ENCODE measurements at places on chromosomes 16 and 17. TPM values are rescaled to one million over a fixed set of nuclear protein-coding genes. Genes with fewer than 3 reads are reported as not detected.
A peak's percentile ranks its signal among the peaks of the same experiment; 100 is the strongest.

The PNMT gene
- 2.8 TPM for total RNA-seq

DNA sequence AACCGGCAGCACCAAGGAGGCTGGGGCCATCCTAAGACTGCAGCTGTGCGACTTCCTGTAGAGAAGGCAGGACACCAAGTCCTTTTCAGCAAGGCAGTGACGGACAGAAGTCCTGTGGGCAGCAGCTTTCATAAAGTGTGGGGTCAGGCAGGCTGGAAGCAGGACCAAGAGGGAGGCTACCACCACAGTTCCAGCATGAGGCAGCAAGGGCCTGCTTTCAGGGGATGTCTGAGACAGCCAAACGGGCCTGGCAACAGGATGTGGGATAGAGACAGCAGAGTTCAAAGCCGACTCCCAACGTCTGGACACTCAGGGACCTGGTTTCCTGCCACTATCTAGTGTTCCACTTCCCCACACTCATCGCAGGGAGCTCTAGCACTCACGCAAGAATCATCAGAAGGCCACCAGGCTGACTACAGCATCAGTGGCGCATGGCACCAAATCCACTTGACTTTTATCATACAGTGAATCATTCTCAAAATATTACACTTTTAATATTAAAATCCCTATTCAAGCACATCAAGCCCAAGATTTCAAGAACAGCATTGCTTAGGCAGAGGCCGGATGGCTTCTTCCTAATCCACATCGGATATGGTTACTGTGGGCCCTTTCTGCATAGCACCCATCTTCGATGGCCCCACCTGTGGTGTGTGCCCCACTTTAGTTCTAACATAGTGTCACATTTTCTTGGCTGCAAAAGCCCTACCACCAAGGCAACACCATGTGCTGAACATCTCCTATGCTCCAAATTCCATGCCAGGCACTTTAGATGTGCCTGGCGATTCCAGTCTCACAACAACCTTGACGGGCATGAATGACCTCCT, 5.2 kb downstream of the USP7 start:
- DNase-seq: peak; percentile 48

DNA sequence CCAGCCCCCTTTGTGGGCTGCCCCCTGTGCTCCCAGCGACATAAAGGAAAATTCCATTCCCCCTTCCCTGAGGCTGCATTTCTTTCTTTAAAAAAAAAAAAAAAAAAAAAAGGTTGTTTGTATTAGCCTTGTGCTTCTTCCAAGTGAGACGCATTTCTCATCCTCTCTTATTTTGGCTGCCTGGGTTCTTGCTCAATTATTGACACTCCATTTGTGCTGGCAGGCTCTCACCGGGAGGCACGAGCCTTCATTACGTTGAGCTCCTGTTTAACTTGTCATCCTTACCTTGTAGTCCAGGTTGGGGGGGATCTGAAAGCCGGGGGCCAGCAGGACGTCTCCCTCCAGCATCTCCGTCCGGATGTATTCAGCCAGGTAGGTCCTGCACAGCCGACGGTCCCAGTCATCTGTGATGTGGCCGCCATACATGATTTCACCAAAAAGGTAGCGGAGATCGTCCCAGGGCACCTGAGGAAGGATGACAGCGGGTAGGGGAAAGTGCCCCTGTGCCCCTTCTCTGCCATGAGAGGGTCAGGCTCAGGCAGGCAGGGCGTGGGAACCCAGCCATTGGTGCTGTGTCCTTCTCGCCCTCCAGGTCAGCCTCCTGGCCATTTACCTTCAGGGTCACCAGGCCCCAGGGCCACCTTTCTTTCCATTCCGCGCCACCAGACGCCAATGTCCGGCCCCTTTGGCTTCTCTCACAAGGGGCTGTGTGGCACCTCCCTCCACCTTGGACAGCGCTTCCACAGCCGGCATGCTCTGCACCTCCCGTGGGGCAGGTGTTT, 50.6 kb downstream of the PGS1 start:
- no peak for DNase-seq

DNA sequence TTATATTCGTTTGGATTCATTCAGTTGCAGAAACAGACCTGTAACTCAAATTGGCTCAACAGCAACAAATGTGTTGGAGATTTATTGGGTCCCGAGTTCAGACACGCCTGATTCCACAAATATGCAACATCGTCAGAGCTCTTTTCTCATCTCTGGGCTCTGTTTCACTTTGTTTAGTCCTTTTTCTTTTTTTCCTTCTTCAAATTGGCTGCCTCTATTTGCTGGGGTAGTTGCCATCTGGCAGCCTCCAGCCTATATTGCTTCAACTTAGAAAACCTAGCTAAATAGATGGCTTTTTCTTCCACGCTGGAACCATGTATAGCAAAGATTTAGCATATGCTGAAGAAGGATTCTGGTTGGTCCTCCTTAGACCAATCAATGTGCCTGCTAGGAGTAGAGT, 398.5 kb downstream of the RBFOX1 start:
- DNase-seq: no peak

DNA sequence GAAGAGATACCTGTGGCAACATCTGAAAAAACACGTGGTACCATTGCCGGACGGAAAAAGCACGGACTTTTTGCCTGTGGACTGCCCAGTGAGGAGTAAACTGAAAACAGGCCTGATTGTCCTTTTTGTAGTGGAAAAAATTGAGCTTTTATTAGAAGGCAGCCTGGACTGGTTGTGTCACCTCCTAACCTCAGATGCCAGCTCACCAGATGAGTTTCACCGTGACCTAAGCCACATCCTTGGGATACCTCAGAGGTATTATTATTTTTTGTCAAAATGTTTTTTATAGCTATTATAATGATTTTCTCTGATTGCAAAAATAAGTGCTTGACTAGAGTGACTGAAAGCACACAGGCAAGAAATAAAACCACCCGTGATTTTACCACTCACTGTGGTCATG, 34.9 kb downstream of the RNF213 start:
- no peak for DNase-seq

DNA sequence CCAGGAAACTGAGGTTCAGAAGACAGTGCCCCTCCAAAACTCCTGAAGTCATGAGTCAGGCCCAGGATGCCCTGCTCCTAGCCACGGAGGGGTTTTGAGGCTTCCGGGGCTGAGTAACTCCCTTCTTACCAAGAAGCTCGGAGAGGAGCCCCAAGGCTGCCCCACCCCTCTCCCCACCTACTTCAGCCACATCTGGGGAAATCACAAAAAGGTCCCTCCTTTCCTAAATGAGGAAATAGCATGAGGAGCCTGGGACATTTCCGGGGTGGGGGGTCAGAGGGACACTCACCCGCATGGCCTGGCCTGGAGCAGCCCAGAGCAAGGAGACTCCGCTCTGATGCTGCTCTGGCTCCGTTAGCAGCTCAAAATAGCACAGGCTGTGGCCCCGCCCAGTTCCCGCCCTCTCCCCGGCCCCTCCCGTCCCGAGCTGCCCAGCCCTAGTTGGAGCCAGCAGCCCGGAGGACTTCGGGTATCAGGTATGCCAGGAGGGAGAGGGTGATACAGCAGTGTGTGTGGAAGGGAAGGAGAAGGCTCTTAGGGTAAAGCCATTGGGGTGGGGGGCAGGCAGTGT, 40.1 kb downstream of the MYO18A start:
- DNase-seq: peak; percentile 53

DNA sequence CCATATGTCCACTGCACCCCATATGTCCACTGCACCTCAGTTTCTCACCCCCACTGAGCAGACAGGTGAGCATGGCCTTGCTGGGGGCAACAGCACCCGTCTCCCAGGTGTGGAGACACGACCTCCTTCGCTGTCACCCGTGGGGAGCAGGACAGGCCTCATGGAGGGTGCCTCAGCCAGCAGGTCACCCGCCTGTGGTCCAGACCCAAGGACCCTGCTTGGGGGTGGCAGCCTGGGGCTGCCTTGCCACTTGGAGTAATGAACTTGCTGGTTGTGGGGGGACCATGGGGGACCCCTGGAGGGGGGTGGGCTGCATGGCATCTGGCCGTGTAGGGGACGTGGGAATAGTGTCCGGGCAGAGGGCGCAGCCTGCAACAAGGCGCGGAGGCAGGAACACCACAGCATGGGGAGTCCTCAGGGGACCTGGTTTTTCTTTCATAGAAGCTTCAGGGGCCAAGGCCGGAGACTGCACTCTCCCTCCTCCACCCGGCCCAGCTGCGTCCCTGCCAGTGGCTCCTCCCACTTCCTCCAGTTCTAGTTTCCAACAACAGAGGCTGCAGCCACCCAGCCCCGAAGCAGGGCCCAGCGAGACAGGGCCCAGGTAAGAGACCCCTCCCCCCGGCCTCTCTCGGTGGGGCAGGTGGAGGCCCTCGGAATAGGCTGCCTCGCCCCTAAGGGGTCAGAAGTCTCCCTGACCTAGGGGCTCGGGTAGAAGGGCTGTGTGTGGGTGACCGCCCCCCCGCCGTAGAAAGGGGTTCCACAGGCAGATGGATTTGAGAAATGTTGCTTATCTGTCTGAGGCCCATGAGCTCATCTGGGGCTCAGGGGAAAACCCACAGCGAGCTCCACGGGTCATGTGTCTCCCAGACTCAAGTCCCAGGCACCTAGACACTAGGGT, at the start of gene NHLRC4:
TSS of gene NHLRC4 (plus strand) at position 531 of the 898 bp plus-strand sequence. CDS start 1,043 bp downstream, outside the sequence.
- DNase-seq: peak; percentile 74

DNA sequence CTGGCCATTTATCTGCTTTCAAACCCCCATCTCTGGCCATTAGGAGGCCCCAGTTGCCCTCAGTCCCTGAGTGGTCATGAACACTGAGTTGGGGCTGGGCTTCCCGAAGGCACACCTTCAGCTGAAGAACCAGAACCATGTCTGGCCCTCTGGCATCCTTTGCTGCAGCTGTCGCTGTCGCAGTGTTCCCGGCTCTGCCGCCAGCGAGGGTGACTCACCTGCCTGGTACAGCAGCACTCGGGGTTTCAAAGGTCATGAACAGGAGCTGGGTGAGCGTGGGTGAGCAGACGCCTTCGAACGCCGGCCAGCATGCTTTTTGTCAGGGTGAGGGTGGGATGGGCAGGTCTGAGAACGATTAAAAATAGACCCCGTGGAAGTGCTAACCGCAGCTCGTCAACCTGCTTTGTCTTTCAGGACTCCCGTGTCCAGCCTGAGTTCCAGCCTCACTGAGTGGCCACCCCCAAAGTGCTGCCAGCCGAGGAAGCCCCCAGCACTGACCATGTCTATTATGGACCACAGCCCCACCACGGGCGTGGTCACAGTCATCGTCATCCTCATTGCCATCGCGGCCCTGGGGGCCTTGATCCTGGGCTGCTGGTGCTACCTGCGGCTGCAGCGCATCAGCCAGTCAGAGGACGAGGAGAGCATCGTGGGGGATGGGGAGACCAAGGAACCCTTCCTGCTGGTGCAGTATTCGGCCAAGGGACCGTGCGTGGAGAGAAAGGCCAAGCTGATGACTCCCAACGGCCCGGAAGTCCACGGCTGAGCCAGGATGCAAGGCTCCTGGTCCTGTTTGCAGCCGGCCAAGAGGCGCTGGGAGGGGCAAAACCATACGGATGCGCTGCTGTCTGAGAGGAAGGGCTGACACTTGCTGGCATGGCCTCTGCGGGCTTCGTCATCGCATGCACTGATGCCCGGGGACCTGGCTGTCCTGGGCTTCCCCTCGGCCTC, 7.6 kb downstream of the SNN start:
- no peak for DNase-seq

GRCh38 chr16:67054901-67055300, 26.0 kb downstream of the CBFB start:
- no peak for DNase-seq

The AP2B1 gene
- total RNA-seq: 85.9 TPM

The HS3ST3A1 gene
- under 0.01 TPM for total RNA-seq

The GNG13 gene
- total RNA-seq: not detected
